ENCODE measurements at places on chromosomes 3 and 15.

GRCh38 chr3:13532631-13533030 lies 16.3 kb upstream of the FBLN2 start:
- no peak for DNase-seq

DNA sequence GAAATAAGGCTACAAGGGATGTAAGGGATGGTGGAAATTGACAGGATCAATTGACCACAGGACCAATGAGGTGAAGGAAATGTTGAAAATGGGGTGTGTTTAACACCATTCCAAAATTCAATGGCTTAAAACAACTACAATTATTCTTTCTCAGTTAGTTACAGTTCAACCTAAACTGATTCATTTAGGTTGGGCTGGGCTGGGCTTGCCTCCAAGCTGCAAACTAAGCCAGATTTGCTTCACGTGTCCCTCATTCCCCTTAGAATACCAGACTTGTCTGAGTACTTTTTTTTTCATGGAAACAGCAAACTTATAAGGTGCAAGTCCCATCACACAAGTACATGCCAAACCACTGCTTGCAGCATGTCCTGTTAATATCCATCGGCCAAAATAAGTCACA lies 280.1 kb downstream of the NEK10 start:
- no peak for DNase-seq

DNA sequence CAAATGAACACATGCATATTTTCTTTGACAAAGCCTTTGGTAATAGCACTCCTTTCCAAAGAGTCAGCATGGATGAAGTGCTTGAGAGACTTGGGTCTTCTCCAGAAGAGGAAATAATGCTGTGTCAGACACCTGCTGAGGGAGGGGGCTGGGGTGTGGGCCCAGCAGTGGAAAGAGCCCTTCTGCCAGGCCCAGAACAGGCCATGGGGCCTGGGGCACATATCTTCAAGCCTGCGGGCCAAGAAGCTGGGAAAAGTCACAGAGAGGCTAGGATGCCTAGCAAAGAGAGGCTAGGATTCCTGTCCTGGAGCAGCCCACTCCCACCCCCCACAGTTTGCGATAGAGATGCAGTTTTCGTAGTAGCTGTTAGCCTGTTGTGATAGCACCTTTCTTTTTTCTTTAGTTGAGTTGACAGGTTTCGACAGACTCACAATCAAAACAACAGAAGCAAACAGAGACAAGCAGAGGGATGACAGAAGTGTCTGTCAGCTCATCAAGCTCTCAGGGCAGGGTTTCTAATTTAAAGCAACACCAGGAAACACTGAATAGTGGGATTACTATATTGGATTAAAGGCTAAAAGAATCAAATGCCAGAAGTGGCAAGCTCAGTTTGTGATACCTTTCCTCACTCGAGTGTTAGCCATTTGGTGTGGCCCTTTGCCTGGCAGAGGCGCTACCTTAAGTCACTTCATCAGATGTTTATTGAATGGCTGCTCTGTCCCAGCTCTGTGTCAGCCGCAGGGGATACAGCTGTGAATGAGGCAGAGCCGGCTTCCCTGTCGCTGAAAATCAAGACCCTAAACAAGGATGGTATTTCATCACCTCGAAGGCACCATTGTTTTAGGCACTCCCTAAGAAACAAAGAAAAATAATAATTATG lies 19.0 kb downstream of the CMTM7 start:
- no peak for DNase-seq

- DNase-seq, result no peak
Observed at GRCh38 chr15:31309893-31310606, 16.6 kb upstream of the KLF13 start.

DNA sequence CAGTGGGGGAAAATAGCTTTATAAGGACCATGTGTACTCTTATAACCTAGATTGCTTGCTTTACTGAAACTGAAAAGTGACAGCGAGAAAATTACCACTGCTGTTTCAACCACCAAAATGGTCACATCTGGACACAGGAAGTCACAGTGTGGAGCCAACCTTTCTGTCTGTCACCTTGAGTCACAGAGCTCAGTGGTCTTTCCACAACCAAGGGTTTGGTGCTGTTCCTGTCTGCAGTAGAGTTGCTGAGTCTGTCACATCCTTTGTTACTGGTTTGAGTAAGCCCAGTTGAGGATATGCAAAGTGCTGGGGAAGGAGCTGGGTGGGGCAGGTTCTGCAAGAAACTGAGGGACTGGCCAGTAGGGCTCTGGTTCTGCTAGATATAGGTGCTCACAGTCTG lies 139.1 kb upstream of the EIF1B start:
- no peak for DNase-seq

All from stimulated activated CD4-positive, alpha-beta T cell treated with anti-CD3 and anti-CD28 coated beads, Interleukin-12 subunit alpha, Interleukin-12 subunit beta, amount 100 ng/mL, for 48 hours (primary cell).